ENCODE measurements at places on chromosomes 13 and 19. TPM values are rescaled to one million over a fixed set of nuclear protein-coding genes. Genes with fewer than 3 reads are reported as not detected.
A peak's percentile ranks its signal among the peaks of the same experiment; 100 is the strongest.

- H3K4me3 ChIP-seq, result no peak overlapping the region
- no peaks in the 10 kb centered on the region for H3K4me1 ChIP-seq
- no peaks in the 10 kb centered on the region for H3K27me3 ChIP-seq
Observed at GRCh38 chr13:34469196-34469986, 472.7 kb upstream of the NBEA start.

Gene CPB2
- total RNA-seq, result not detected

GRCh38 chr13:85148009-85148408 is 651.2 kb downstream of the SLITRK6 start:
- no peak for DNase-seq
- H3K36me3 ChIP-seq, result no peaks in the 10 kb centered on the region
- no peak overlapping the region for H3K27ac ChIP-seq
- no peaks in the 10 kb centered on the region for H3K4me1 ChIP-seq

DNA sequence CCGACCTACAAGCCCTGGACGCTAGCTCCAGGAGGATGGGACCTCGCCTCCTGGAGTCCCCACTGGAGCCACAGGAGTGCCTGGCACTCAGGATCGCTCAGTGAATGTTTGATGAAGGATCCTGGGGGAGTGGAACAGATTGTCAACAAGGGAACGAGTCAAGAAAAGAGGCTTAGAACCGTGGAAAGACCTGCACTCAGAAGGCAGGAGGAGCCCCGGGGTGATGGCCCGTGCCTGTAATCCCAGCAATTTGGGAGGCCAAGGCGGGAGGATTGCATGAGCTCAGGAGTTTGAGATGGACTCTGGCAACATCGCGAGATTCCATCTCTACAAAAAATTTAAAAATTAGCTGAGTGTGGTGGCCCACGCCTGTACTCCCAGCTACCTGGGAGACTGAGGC is 38.9 kb downstream of the ATP12A start:
- peaks cover 36% of the 10 kb centered on the region for H3K27me3 ChIP-seq
- no peak for DNase-seq
- H3K4me1 ChIP-seq, result no peaks in the 10 kb centered on the region
- peaks cover 2% of the 10 kb centered on the region for H3K36me3 ChIP-seq
- H3K4me3 ChIP-seq, result no peak overlapping the region
- H3K27ac ChIP-seq, result no peak overlapping the region

Gene SLC6A16
- total RNA-seq, result 3.7 TPM

DNA sequence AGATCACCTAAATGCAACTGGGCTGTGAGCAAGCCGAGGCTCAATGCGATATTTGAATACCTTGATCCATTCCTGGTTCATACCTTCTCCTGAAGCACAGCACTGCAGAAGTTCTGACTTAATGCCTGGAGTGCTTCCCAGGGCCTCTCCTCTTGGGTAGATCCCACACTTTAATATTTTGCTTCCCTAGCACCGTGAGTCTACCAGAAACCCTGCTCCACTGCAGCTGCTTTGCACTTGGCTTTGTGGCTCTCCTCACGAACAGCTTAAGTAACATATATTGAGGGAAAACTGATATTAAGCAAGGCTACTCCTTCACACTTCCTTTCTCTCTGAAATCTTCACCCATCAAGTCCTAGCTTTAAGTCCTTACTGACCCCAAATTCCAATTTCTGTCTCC is 51.6 kb upstream of the C13orf42 start:
- no peak for DNase-seq
- H3K27me3 ChIP-seq, result peaks cover 58% of the 10 kb centered on the region
- H3K27ac ChIP-seq, result no peak overlapping the region
- H3K4me1 ChIP-seq, result peaks cover 4% of the 10 kb centered on the region

GRCh38 chr13:52112591-52112990 is 16.3 kb downstream of the NEK5 start:
- no peaks in the 10 kb centered on the region for H3K4me1 ChIP-seq
- no peak overlapping the region for H3K27ac ChIP-seq
- H3K4me3 ChIP-seq, result no peak overlapping the region
- DNase-seq, result no peak
- H3K36me3 ChIP-seq, result peaks cover 4% of the 10 kb centered on the region
- H3K27me3 ChIP-seq, result peaks cover 40% of the 10 kb centered on the region

- DNase-seq, result no peak
- no peak overlapping the region for H3K4me3 ChIP-seq
- peaks cover 84% of the 10 kb centered on the region for H3K27me3 ChIP-seq
- peaks cover 2% of the 10 kb centered on the region for H3K36me3 ChIP-seq
Observed at GRCh38 chr19:30780456-30780855, 408.3 kb downstream of the ZNF536 start.

DNA sequence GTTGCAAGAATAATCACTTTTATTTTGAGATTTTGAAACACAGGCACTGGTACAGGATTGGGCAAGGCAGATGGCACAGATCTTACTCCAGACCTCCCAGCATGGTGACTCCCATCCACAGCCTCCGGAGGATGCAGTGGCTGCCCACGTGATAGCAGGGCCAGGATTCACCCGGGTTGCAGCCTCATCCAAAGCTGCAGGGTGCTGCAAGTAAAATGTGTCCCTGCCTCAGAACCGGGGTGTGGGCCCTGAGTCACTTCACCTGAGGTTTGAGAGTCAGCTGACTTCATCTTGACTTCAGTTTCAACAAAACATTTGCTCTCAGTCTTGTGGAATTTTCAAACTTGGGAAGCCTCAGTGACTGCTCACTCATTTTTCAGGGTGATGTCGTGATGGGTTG is 201.9 kb downstream of the FGF9 start:
- peak overlapping the region; percentile 16 for H3K27ac ChIP-seq
- peaks cover 3% of the 10 kb centered on the region for H3K36me3 ChIP-seq
- peaks cover 3% of the 10 kb centered on the region for H3K4me1 ChIP-seq
- H3K27me3 ChIP-seq, result peaks cover 16% of the 10 kb centered on the region
- no peak overlapping the region for H3K4me3 ChIP-seq

DNA sequence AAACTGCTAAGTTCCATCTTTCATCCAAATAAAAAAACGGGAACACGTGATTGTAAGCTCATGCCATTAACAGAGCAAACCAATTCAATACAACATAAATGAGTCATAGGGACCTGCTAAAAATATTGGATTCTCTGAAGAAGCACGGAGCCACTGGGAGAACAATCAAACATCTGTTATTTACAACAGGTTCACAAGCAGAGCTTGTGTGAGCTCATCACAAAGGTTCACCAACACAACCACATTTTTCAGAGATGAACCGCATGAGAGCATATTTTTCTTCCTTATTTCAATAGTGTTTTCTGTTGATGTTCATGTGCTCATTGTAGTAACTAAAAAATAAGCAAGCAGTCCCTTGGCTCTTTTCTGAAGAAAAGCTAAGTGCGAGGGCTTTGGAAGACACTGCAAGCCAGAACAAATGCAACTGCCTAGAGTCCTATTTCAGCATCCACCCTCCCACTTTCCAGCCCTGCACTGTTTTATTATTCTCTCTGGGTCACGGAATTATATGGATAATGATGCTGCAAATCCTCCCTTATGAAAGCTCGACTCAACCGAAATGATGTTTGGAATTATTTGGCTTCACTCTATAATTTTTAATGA is 545.8 kb downstream of the LIG4 start:
- DNase-seq, result no peak
- no peaks in the 10 kb centered on the region for H3K27me3 ChIP-seq
- no peaks in the 10 kb centered on the region for H3K4me1 ChIP-seq
- H3K4me3 ChIP-seq, result no peak overlapping the region
- H3K27ac ChIP-seq, result no peak overlapping the region
- H3K36me3 ChIP-seq, result no peaks in the 10 kb centered on the region

Gene AP1M2
- total RNA-seq, result 2.0 TPM

DNA sequence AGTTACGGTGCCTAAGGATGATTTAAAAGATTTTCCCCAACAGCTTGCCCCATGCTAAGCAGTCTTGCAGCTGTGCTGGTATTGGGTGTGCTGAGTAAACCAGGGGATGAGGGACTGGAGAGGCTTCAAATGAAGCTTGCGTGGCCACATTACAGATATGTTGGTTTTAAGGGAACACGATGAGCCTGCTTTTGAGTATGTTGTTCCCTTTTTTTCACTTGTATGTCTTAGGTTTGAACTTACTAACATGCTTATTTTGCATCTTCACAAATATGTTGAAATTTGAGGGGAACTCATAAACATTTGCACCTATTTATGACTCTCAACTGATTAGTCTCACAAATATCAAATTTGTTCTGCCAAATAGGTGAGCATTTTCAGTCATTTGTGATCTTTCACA is 2.0 kb upstream of the IL17D start:
- H3K4me1 ChIP-seq, result peaks cover 11% of the 10 kb centered on the region
- peaks cover 8% of the 10 kb centered on the region for H3K36me3 ChIP-seq
- no peak overlapping the region for H3K4me3 ChIP-seq
- no peak for DNase-seq

DNA sequence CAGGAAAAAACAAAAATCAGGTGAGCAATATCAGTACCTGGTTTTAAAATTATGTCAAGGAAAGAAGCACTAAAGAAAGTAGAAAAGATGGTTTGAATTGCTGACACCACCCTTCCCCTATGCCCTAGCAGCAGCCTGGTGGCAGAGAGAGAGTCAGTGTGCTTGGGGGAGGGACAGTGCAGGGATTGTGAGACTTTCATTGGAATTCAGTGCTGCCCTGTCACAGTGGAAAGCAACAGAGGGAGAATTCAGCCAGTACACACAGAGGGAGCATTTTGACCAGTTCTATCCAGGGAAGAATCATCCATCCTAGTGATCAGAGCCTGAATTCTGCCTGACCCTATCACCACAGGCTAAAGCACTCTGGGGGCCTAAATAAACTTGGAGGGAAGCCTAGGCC is 222.4 kb upstream of the PCDH17 start:
- no peaks in the 10 kb centered on the region for H3K36me3 ChIP-seq
- H3K4me1 ChIP-seq, result no peaks in the 10 kb centered on the region
- H3K27me3 ChIP-seq, result no peaks in the 10 kb centered on the region
- no peak for DNase-seq
- H3K27ac ChIP-seq, result no peak overlapping the region

- H3K27ac ChIP-seq, result no peak overlapping the region
- no peaks in the 10 kb centered on the region for H3K36me3 ChIP-seq
- no peaks in the 10 kb centered on the region for H3K4me1 ChIP-seq
- H3K27me3 ChIP-seq, result no peaks in the 10 kb centered on the region
- H3K4me3 ChIP-seq, result no peak overlapping the region
Observed at GRCh38 chr13:57925250-57925649, 293.7 kb downstream of the PCDH17 start.

DNA sequence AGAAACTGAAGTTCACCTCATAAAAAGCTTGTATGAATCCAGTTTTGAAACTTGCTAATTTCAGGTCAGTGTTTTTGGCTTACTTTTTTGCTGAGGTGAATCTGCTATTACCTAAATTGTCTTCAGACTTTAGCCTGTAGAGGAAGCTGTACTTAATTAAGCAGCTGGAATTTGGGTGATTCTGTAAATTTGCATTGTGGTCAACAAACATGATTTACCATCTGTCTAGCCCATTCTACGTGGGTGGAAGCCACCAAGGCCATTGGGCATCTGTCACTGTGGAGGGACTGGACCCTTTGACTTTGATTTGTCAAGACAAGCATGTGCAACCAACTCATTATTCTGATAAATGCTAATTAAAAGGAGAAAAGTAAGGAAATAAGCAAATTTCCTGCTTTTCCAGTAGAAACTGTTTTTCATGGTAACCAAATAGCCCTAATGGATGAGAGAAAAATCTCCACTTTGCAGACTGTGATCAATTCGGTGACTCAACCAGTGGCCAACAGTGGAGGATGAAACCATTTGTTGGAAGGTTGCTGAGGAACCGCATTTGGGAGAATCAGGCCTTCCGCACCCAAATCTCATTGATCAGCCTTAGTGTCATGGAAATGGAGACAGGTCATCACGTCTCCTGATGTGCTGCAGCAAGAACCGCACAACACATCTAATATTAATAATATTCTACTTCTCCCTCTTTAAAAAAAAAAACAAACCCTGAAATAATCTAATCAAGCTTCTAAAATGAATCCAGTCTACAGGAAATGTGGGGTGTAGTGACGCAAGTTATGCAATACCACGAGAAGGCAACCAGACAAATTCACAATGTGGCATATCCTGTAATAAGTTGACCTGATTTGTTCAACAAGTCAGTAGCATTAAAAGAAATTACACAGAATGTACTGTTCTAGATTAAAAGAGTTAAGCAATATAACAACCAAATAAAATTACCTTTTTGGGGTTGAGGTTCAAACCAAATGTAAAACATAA is 54.3 kb downstream of the GARRE1 start:
- peak overlapping the region; percentile 64 for H3K4me3 ChIP-seq
- peaks cover 42% of the 10 kb centered on the region for H3K4me1 ChIP-seq
- H3K27me3 ChIP-seq, result no peaks in the 10 kb centered on the region
- no peak for DNase-seq
- H3K36me3 ChIP-seq, result peaks cover 3% of the 10 kb centered on the region

Gene SLC5A5
- total RNA-seq, result 1.3 TPM

Gene EHD2
- 0.70 TPM for total RNA-seq

DNA sequence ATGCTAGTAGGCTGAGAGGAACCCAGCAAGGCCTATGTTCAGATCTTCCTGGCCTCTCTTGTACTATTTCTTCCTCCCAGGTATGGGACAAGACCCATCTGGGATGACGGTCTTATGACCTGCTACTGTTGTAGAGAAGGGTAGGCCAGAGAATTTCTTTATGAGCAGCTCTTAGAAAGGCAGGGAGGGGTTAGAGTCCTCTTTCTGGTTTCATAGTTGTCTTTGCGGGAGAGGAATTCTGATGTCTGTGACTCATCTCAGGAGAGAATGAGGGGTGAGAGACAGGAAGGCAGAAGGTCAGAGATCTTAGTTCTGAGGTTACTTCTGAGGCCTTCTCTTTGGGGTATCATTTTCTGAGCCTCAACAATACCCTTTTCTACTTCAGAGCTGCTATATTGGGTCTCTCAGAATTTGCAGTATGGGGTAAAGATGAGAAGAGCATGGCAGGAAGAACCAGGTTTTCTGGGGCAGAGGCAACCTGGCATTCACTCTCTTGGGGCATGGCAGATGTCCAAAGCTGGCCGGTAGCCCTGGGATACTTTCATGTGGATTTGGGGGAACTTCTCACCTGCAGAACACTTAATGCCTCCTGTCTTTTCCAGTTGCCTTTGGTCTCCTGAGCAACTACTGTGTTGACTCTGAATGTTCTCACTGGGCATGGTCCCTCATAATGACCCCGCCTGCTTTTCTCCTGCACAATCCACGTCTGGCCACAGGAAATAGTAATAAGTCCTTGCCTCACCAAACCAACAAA is 154.4 kb downstream of the GGACT start:
- no peak for DNase-seq
- no peaks in the 10 kb centered on the region for H3K4me1 ChIP-seq
- no peak overlapping the region for H3K27ac ChIP-seq
- no peaks in the 10 kb centered on the region for H3K27me3 ChIP-seq

DNA sequence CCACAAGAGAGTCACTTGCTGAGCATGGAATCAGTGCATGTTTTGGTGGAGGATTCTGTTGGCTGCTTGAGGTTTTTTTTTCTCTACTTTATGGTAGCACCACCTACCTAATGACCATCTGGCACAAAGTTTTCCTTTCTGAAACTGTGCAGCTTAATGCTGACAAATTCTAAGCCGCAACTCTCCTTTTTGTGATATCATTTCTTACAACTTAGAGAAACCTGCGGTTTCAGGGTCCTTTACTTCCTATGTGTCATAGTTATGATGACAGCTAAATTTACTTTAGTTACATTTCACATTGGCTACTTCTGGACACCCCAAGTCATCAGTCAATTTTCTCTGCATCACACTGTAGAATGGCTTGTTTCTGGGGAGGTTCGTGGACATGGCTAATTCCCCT is 115.4 kb upstream of the TMTC4 start:
- no peak overlapping the region for H3K4me3 ChIP-seq
- H3K36me3 ChIP-seq, result no peaks in the 10 kb centered on the region
- H3K27me3 ChIP-seq, result peaks cover 14% of the 10 kb centered on the region
- no peak for DNase-seq
- H3K27ac ChIP-seq, result no peak overlapping the region
- no peaks in the 10 kb centered on the region for H3K4me1 ChIP-seq

Gene ZNF813
- total RNA-seq, result 3.6 TPM

- H3K27ac ChIP-seq, result no peak overlapping the region
- no peak for DNase-seq
- no peaks in the 10 kb centered on the region for H3K4me1 ChIP-seq
- H3K4me3 ChIP-seq, result no peak overlapping the region
Observed at GRCh38 chr13:110780422-110780821, 66.9 kb downstream of the ING1 start.

Gene MBD3L3
- total RNA-seq, result not detected

Measured in T-helper 17 cell (primary cell).